NCI-H446 treated with DMSO at 0.1 percent for 48 hours (cell line): ENCODE measurements at places on chromosomes 6 and 20.

GRCh38 chr6:37826188-37826587 lies 6.7 kb downstream of the ZFAND3 start:
- no peak for DNase-seq

DNA sequence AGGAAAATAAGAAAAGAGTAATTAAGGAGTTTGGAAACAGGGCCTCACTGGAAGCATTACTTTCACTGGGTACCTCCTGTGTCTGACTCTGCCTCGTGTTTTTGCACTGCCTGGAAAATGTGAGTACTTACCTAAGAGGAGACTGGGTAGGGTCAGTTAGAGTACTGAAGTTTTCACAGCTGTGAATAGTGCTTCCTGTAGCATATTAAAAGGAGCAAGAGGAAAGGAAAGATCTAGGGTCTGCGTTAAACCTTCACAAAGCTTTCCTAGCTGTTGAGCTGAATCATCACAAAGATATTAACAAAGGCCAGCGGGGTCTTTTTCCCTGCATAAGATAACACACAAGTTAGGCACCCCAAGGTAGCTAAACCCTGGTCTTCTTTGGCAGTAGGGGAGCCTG lies 82.3 kb downstream of the MLIP start:
- no peak for DNase-seq

- no peak for DNase-seq
These were observed 15.7 kb upstream of the POU5F1 start for GRCh38 chr6:31186052-31186734.

DNA sequence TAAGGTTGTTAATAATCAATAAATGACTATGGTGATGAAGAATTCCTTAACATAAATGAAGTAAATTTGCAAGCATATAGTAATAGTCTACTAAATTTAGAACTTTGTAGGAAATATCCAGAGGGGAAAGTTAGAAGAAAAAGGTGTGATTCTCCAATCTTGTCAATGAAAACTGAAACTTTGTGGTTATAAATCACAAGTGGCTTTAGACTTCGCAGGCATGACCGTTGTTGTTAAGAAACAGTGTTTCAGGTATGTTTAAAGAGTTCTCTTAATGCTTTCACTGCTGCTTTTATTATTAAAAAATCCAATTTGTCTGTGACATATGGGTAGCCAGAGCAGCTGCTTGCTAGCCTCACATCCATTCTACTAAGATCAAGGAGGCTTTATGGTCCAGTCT lies 475.6 kb upstream of the ADGRB3 start:
- DNase-seq = no peak
